HT-29 (cell line): ENCODE measurements at places on chromosomes 4 and X. TPM values are rescaled to one million over a fixed set of nuclear protein-coding genes. Genes with fewer than 3 reads are reported as not detected.

Gene CPLX1
- total RNA-seq: 0.28 and 0.73 TPM in 2 replicates

Gene PRIMPOL
- 1.9 and 5.0 TPM in 2 replicates for total RNA-seq

DNA sequence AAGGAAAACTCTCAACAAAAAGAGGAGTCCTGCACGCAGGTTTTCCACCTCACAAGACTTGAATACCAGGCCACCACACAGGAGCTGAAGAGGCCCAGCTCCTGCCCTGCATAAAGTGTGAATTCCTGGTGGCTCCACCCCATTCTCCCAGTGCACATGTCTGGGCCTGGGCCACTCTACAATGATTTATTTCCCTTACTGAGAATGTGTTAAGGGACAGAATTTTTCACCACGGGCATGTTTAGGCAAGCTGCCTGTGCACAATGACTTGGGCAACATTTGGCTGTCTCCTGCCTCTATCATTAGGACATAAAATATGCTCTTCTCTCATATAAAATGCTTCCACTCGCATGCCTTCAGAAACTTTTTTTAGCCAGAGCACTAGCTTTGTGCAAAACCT is 197.1 kb downstream of the SLC7A11 start:
- peak; percentile 49 for DNase-seq

GRCh38 chr4:93831716-93832496 is 3.4 kb downstream of the ATOH1 start:
- DNase-seq: no peak

- DNase-seq: no peak
Measured at GRCh38 chr4:81096566-81096965, 66.1 kb downstream of the BMP3 start.

Gene PPEF2
- total RNA-seq: not detected in 2 replicates

DNA sequence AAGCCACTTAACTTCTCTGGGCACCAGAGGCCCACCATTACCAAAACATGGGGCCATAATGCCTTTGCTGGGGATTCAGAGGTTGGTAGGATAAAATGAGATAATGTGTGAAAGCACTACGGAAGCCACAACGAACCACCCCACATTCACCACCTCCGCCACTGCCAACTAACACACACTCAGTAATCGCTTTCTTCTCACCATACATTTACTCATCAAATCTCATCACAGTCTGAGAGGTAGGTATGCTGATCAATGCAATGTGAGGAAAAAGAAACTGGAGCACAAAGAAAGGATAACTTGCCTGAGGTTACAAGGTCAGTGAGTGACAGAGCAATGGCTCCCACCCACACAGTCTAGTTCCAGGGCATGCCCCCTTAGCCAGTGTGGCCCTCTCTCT is 257.3 kb downstream of the NR3C2 start:
- DNase-seq: no peak

DNA sequence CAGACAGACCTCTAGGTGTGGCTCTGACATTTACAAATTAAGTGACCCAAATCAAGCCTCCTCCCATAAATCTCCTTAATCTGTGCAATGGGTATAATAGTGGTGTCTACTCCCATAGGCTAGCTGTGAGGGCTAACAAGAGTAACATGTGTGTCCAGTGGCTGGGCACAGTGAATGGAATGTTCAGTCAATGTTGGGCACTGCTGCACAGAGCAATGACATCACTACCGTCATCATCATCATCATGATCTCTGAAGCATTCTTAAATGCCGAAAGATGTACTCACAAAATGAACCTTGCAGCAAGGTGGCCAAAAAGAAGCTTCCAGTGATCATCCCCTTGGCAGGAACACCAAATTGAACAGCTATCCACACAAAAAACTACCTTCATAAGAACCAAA is 43.5 kb downstream of the CHRNA9 start:
- no peak for DNase-seq

GRCh38 chr4:61579786-61580185 is 379.7 kb downstream of the ADGRL3 start:
- no peak for DNase-seq

DNA sequence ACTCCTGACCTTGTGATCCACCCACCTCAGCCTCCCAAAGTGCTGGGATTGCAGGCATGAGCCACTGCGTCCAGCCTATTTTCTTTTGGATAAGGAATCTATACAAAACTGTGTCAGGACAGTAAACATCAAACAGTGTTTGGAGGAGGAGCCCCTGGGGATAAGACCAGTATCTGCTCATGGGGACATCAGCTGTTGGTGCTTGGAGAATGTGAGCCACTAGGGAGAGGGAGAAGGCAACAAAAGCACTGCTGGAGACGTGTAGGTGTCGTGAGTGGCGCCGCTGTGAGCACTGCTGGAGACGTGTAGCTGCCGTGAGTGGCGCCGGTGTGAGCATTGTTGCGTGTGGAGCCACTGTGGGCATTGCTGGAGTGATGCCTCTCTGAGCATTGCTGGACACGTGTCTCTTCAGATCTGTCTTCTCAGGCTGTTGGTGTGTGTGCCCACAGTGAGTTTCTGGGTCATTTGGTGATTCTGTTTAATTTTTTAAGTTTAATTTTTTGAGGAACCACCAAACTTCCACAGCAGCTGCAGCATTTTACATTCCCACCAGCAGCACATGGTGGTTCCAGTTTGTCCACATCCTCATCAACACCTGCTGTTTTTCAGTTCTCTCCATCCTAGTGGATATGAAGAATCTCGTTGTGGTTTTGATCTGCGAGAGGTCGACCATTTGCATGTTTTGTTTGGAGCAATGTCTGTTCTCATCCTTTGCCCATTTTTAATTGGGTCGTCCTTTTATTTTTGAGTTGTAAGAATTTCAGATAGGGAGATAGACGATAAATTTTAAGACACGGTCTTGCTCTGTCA is 19.0 kb downstream of the DGKQ start:
- no peak for DNase-seq

DNA sequence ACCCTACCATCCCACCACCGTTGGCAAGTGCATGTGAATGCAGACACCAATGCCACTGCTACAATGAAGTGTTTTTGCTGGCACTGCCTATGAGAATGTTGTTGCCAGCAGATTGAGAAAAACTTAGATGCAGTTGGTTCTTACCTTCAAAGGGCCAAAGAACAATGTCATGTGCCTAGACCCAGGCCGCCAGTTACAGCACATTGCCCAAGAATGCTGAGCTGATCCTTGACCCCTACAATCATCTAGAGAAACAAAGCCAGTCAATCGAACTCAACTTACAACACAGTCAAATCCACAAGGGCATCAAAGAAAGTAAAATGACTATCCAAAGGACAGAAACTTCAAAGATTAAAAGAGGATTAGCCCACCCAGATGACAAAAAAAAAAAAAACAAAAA is 102.4 kb upstream of the SPIN4 start:
- DNase-seq: no peak

DNA sequence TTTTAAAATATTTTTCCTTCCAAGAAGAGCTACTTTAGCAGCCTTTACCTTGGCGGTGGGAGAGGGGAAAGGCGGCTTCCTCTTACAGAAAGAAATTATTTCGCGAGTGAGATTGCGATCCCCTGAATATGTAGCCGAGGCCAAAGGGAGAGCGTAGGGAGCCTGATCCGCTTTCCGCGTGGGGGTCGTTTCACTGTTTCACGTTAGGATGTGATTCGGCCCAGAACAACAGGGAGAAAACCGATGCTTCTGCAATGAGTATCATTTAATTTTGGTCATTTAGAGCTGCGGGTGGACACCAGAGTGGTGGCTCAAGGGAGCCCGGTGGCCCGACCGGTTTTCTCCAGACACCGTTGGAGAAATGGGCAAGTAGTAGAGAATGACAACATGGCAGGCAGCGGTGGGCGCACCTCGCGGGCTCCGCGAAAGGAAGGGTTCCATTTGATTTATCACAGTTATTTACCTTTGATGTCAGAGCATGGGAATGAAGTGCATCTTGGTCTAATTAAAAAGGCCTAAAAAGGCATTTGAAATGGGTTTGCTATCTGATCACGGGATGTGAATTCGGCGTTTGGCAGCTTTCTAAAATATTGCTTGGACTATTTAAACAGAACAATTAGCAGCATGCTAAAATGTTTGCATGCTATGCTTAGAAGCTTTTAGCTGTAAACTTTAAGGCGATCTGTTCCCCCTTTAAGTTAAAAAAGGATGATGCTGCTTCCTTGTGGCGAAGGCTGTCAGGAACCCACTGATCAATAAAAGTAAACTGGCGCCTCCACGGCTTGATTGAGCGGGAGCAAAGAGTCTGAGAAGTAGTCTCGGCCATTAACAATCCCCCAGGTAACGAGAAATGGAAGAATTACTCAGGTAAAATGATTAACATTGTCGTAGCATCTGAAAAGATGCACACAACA is 2.0 kb upstream of the PCDH19 start:
- DNase-seq: no peak

- DNase-seq: no peak
Measured at GRCh38 chr4:12172198-12172973, 743.7 kb upstream of the HS3ST1 start.

GRCh38 chrX:84153538-84153937 is 34.5 kb downstream of the RPS6KA6 start:
- DNase-seq: no peak
